ENCODE measurements at places on chromosomes 16 and 17.

GRCh38 chr16:15857724-15858560, 1.1 kb upstream of the MYH11 start:
- DNase-seq = no peak

DNA sequence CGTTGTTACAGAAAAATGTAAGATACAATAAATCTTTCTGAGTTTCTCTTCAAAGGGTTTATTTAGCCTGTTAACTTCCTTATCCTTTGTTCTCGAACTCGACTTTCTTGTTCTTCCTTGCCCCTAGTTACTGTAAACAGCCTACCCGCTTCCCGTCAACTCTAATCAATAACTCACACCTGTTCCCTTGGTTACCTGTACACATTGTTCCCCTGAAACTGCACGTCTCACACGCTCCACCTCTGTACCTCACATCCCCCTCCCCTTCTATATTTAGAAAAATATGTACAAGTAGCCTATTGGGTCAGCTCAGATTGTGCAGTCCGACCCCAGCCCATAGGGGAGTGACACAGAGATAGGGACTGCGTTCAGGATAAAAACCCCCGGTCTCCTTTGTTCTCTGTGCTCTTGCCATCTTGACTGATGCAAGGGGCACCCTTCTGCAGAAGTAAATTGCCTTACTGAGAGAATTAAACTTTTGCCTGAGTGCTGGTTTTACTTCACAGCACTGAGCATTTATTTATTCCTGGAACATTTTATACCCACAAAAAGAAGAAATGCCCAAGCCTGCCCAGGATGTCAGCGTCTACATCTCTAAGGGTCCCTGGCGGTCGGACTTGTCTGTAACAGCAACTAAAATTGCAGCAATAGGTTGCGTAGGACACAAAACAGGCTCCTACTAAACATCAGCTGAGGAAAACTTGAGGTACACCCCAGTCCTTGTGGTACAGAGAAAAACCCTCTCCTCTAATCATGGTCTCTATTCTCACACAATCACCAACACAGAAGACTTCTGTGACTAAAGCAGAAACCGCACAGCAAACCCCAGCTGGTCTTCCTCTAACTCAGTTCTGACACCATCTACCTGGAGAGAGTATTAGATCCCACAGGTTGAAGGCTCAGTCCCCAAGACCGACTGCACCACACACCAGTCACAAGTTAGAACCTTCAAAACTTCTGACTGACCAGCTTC, 11.3 kb downstream of the WDR45B start:
- no peak for DNase-seq

DNA sequence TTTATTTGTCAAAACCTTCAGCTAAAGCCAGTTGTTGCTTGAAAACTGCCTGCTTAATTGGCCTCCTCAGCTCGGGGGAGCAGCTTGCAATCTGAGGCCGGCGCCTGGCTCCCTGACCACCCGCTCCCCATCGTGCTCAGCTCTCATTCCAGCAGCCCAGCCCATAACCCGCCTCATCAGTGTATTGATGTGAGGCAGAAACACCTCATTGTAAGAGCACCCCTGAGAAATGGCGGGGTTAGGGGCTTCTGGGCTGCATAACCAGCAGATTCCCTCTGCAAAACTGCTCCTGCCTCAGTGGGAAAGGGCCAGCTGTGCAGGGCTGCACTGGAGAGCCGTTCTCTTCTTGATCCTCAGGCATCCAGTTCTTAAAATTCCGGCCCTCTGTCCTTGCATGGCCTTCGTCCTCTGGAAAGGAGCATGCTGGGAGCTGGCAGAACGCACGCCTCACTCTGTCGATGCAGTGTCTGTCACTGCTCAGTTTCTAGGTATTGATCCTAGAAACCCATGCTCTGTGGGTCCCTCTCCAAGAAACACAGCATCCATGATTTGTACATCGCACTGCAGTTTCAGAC, 113.8 kb upstream of the CHMP6 start:
- DNase-seq = no peak

GRCh38 chr17:4199818-4200402, 56.9 kb downstream of the CYB5D2 start:
- DNase-seq = no peak

DNA sequence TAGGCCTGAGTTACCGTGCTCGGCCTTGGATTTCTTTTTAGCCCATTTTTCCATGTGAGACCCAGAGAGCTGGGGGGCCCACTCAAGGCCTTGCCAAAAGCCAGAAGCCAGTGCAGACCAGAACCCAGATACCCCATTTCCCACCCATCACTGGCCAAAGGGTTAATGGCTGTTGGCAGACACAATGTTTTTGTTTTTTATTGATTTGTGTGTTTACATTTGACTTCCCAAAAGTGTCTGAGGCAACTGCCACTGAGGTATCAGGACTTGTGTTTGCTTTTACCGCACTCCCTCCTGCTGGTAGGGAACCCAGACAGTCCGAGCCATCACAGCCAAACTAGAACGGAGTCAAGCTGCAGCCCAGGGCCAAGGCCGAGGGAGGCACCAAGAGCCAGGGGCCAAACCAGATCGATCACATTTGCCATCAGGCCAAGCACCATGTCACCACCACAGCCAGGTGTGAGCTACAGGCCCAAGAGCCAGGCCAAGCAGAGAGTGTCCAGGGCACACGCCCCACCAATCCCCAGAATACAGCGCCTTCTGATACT, 7.7 kb upstream of the TNFSF12 start:
- DNase-seq = no peak

GRCh38 chr17:72387487-72387886, 266.7 kb downstream of the SOX9 start:
- no peak for DNase-seq

DNA sequence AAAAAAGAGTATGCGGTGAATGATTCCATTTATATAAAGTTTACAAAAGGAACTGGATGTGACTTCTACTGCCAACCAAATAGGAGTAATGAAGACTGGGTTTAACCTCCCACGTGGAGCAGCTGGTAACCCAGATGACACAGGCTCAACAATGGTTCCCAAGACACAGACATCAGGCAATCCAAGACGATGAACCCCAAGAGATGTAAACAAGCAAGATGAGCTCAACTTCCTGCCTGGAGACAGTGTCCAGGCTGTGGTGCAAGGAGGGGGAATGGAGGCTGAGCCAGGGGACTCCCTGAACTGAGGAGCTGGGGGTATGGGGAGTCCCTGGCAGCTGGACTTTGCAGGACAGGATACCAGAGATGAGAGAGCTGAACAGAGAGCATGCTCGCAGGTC, 104.7 kb downstream of the LITAF start:
- no peak for DNase-seq

DNA sequence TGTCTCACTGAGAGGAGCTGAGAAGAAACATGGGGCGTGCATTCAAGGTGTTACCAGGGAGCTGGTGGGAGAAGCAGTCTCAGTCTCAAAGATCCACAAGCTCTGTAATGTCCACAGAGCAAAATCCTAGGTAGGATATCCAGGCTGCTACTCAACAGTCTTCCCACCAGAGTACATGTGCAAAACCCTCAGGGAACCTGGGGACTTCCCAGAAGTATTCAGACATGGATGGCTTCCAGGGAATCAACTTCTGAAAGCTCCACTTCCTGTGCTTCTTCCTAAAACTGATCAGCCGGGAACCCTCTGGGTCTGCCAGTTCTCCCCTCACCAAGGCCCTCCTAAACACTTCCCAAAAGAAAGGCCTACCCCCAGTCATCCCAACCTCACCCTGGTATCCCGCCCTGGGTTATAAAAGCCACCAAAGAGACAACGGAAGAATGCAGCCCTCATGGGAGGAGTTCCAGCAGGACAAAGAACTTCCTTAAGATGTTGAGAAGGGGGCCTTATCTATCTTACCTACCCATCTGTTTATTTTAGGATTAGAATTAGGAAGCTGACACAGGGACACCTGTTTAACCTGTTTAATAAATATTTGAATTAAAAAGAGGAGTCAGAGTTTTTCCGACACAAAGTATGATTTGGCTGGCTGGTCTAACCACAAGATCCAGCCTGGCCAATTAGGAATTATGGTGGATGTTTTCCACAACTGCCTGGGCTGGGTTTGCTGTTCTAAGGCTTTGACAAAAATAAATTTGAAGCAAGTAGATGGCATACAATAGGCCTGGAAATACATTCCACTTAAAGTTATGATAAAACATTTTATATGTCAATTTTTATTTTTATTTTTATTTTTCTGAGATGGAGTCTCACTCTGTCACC, 37.0 kb downstream of the CUEDC1 start:
- DNase-seq = no peak

DNA sequence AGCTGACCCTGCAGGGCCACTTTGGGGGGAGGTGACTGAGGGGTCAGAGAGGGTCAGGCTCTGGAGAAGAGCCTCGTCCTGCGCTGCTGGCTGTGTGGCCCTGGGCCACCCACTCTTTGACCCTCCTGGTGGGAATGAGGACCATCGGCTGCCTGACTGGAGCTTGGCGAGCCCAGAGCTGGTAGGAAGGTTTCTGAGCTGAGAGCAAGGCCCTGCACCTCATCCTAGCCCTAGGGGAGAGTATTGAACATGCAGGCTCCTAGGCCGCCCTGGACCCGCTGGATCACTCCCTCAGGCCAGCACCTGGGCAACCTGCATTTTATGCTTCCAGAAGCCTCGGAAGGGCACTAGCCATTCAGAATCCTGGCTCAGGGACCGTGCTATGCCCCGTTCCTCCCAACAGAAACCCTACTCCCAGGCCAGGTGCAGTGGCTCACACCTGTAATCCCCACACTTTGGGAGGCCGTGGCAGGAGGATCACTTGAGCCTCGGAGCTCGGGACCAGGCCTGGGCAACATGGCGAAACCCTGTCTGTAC, 14.5 kb downstream of the MAP2K3 start:
- no peak for DNase-seq

DNA sequence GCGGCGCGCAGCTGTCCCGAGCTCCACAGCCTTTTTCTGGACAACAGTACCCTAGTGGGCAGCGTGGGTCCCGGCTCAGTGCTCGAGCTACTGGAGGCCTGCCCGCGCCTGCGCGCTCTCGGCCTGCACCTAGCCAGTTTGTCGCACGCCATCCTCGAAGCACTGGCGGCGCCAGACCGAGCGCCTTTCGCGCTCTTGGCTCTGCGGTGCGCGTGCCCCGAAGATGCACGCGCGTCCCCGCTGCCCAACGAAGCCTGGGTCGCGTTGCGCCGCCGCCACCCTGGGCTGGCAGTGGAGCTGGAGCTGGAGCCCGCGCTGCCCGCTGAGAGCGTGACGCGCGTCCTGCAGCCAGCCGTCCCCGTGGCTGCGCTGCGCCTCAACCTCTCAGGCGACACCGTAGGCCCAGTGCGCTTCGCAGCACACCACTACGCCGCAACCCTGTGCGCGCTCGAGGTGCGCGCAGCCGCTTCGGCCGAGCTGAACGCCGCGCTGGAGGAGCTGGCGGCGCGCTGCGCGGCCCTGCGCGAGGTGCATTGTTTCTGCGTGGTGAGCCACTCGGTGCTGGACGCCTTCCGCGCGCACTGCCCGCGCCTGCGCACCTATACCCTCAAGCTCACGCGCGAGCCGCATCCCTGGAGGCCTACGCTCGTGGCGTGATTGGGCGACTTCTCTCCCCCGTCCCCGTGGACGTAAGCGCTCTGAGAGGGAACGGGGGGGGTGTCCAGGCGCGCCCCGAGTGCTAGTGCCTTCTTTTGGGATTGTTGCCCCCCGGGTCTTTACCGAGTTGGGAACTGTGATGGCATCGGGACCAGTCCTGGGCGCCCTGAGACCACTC, 1.2 kb upstream of the HSF4 start:
- no peak for DNase-seq

GRCh38 chr16:28569021-28569420, 15.3 kb downstream of the SGF29 start:
- DNase-seq = no peak

DNA sequence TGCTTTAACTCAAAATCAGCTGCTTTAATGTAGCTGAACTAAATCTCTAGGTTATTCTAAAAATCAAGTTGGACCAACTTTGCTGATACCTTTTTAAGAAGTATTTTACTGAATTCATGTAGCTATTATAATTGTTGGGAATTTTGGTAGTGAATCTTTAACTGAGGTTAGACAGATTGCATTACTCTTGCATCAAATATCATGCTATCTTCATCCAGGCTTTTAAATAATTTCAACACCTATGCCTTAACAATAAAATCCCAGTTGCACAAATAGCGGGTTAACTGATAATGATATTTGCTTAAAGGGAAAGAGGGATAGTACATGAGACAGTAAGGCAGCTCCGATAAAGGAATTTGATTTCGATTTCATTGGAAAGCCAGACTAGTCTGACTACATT, 241.3 kb upstream of the TBX2 start:
- no peak for DNase-seq
